ENCODE measurements at places on chromosomes 13 and 19.

GRCh38 chr19:3034656-3035541, 5.8 kb upstream of the TLE2 start:
- no peak for DNase-seq

DNA sequence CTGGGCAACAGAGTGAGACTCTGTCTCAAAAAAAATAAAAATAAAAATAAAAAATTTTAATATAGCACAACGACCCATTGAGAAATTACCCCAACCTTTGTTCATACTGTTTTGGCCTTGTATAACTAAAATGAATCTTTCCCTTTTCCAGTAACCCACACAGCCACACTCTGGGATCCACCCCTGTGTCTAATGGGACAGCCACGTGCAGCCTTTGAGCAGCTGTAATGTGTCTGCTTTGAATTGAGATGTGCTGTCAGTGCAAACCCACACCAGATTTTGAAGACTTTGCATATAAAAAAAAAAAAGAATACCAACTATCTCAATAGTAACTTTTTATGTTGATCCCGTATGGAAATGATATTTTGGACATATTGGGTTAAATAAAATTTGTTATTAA, 112.7 kb upstream of the UBL3 start:
- no peak for DNase-seq

GRCh38 chr19:16790051-16790450, 39.1 kb upstream of the SIN3B start:
- DNase-seq = no peak

DNA sequence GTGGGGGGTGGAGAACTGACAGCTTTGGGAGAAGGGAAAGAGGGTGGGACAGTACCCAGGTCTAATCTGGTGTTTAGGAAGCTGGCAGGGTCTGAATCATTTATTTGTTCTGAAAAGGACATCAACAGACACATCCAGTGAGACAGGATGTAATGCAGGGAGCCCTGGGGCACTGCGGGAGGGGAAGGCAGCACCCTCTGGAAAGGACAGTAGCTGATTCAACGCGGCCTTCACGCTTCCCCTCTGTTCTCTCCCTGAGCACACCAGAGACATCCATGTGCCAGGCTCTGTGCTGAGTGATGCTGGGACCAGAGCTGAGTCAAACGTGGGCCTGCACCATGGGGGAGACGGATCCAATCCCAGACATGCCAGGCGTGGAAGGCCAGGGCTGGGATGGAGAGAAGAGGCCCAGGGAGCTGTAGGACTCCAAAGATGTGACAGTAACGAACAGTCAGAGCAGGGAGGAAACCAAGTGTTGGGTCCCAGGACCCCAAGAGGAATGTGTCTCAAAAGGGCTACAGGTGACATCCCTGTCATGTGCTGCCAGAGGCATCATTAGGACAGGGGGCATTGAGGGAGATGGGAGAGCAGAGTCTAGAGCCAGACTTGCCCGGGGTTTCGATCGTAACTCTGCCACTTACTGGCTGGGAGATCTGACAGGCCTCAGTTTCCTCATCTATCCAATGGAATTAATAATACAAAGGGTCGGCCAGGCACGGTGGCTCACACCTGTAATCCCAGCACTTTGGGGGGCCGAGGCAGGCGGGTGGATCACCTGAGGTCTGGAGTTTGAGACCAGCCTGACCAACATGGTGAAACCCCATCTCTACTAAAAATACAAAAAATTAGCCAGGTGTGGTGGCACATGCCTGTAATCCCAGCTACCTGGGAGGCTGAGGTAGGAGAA, 1.7 kb downstream of the ETFB start:
- no peak for DNase-seq

GRCh38 chr13:96089749-96090239, at the start of gene HS6ST3:
Gene HS6ST3 (plus strand): TSS chr13:96090107.
- no peak for DNase-seq

DNA sequence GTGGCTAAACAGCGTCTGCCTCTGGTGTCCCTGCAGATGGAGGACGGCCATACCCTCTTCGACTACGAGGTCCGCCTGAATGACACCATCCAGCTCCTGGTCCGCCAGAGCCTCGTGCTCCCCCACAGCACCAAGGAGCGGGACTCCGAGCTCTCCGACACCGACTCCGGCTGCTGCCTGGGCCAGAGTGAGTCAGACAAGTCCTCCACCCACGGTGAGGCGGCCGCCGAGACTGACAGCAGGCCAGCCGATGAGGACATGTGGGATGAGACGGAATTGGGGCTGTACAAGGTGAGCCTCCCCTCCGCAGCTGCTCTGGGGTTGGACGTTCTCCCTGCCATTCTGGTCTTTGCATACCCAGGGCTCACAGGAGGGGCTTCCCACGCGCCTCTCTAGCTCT, 19.9 kb downstream of the UHRF1 start:
- no peak for DNase-seq

GRCh38 chr13:24279327-24280110, 29.9 kb upstream of the C1QTNF9 start:
- DNase-seq = no peak

DNA sequence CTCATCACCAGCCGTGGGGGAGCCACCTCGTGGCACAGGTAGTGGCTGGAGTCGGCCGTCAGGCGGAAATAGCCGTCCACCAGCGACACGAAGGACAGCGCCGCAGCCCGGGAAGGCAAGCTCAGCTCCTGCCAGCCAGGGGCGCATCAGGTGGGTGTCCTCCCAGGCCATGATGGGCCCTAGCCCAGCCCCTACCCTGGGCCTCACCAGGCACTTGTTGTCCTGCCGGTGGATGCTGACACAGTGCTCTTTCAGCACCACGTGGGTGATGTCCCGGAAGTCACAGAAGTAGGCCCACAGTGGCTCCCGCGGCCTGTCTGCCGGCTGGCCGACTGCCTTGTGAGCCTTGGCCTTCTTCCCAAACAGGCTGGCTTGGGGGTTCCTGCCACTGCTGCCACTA, 15.7 kb downstream of the TYK2 start:
- no peak for DNase-seq

- DNase-seq = no peak
Measured at GRCh38 chr13:49828453-49828852, 36.0 kb upstream of the KPNA3 start.

DNA sequence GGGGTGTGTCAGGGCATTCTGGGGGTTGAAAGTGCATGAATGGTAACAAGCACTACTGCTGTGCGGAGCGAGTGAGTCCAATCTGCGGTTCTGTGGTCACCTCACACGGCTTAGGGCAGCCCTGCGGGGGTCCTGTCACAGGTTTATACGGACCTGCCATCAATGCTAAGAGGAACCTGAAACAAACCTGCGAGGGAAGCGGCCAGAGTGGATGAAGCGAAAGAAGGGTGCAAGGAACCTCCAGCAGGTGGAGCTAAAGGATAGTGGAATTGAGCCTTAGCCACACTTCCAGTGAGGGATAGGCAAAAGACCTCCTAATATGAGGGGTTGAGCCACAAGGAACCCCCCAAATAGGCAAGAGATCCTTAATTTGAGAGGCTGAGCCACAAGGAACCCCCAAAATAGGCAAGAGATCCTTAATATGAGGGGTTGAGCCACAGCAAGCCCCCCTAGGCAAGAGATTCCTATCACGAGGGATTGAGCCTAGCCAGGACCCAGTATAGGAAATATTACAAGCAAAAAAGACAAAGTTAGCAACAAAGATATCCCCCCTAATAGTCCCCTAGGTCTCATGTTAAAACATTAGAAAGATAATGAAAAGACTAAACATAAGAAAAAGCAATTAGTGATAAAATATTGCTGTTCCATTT, 6.3 kb upstream of the ZNF69 start:
- DNase-seq = no peak

GRCh38 chr13:20428666-20429644, 96.7 kb downstream of the CRYL1 start:
- no peak for DNase-seq

DNA sequence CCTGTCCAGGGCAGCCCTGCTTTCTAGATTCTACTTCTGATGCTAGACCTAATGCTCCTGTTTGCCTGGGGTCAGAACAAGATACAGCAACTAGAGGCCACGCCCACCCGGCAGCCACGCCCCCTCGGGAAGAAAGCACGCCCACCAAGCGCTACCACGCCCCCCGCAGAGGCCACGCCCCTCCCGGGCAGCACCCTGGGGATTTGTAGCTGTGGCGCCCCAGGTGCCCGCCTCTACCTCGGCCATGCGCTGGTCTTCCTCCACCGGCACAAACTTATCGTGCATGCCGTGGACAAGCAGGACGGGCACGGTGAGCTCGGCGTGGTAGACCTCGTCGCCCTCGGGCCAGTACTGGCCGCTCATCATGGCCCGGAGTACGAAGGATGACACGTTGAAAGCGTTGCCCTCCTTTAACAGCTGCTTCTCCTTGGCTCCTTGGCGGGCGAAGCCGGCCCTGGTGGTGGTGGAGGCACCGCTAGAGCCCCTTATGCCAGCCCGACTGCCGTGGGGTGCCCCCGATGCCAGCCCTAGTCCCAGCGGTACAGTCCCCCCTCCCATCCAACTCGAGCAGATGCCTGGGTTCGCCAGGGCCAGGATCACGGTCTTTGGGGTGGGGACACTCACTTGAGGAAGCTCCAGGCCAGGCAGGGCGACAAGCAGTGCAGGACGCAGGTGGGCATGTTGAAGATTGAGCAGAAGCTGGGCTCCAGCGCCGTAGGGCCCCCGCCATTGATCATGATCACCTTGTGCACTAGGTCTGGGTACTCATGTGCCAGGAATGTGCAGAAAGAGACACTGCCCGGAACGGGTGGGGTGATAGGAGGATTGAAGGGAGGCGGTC, 9.0 kb downstream of the ABHD8 start:
- DNase-seq = no peak

GRCh38 chr19:50548191-50549058, 19.8 kb downstream of the LRRC4B start:
- no peak for DNase-seq

DNA sequence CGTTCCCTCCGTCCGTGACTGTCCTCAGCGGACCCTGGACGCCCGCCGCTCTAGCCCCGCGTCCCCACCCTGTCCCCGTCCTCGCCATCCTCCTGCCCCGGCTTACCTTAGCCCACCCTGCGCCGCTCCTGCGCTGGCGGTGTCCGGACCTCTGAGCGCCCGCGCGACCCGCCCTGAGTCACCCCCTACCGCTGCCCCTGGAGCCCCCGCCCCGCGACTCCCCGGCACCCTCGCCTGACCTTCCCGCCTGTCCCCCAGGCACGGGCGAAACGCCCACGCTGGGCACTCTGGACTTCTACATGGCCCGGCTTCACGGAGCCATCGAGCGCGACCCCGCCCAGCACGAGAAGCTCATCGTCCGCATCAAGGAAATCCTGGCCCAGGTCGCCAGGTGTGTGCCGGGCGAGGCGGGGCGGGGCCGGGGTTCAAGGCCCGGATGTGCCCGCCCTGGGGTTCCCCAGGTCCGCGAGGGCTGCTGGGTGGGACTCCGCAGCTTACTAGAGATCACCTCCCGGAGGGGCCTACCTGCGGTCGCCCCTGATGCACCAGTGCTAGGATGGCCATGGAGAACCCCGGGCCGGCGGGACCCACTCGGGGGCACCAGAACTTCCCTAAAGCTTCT, 5.1 kb downstream of the HMG20B start:
- no peak for DNase-seq

DNA sequence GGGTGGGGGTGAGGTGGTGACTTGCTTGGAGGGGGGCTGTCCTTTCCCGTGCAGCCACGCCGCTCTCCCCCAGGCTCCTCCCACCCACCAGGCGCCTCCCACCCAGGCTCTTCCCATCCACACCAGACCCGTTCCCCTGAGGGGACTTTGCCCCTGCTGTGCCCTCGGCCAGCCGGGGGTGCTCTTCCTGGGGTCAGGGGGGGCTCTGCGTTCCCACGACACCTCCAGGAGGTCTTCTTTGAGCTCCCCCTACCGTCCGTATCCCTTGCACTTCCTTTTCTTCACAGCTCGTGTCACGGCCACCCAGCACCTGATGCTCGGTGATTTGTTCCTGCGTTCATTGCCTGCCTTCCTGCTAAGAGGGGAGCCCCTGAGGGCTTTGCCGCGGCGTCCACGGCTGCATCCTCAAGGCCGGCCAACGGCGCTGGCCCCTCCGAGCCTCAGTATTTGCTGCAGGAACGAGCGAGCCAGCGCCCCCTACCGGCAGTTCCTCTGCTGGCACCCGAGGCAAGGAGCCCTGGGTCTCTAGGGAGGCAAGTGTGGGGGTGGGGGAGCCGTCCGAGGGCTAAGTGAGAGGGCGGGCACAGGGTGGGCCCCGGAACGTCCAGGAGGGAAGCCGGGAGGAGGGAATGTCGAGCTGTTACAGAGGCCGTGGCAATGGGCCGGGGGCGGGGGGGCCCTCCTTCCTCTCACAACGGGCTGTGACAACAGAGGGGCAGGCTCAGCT, 11.8 kb downstream of the LRRC4B start:
- DNase-seq = no peak

- no peak for DNase-seq
Measured at GRCh38 chr13:32427852-32428580, at the start of gene N4BP2L1. Gene N4BP2L1 (minus strand): TSS chr13:32428130. CDS start chr13:32428082, 48 bp downstream.

DNA sequence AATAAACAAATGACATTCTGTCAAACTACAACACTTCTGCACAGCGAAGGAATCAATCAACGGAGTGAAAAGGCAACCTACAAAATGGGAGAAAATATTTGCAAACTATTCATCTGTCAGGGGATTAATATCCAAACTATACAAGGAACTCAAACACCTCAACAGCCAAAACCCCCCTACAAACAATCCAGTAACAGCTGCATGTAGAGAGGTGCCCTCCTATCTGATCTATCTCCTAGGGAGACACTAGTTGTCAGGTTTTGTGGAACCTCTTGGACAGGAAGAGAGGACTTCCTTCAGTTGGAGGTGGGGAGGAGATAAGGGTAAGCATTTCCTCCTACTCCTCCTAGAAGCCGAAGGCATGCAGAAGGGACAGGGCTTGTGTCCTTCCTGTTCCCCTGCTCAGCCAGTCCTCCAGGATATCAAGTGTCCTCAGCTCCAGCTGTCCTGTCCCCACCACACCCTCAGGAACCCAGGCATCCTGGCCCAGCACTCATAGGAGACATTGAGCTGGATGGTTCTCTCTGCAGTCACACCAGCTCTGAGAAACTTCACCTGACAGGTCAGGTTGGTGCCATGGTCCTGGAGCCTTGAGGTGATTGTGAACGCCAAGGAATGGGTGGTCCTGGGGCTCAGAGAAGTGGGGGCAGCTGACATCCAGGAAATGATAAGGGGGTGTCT, 9.8 kb upstream of the SIGLEC8 start:
- no peak for DNase-seq

DNA sequence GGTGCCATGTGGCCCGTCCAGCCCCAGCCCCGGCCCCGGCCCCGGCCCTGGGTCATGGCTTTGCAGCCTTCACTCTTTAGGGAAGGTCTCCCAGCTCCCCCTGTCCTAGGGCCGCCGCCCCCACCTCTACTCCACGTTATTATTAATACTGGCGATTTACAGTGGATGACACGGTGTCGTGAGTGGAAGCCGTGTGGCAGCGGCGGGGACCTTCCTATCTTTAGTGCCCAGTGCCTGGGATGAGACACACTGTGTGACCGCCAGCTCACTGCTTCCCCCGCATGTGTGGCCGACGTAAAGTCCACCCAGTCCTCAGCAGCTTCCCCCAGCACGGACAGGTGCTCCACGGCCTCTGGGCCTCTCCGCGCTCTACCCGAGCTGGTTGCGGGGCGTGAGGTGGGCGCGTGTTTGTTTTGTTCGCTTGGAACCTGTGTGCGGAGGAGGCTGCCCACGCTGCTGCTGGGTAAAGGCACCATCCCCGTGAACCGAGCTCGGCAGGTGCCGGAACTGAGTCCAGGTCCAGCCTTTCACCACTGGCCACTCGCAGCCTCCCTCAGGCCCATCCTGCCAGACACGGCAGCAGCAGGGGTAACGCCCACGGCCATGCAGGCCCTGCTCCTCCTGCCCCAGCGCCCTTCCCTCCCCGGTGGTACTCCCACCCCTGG, 70.9 kb upstream of the MCF2L start:
- DNase-seq = no peak

- no peak for DNase-seq
Measured at GRCh38 chr19:11480715-11481533, at the start of gene ELAVL3. Gene ELAVL3 (minus strand): TSS chr19:11481046. CDS start chr19:11480608, 438 bp downstream.

Data from NCI-H187 treated with DMSO at 0.1 percent for 48 hours (cell line).